Vagina (tissue), 2 donors: ENCODE measurements at places on chromosomes 13 and 19.

DNA sequence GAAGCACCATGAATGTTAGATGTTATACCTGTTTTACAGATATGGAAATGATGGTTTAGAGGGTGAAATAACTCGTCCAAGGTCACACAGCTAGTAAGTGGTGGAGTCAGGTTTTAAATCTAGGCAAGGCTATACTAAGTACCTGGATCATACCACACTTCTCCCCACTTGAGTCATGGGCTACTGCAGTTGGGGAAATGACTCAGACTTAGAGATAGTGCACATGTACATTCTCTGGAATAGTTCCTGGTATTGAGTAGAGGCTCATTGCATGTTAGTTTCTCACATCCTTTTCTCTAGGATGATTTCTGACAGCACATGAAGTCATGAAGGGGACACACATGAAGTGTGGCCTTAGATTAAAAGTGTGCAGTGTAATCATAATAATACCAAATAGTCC is 76.2 kb upstream of the TNFSF11 start:
- no peak for DNase-seq

DNA sequence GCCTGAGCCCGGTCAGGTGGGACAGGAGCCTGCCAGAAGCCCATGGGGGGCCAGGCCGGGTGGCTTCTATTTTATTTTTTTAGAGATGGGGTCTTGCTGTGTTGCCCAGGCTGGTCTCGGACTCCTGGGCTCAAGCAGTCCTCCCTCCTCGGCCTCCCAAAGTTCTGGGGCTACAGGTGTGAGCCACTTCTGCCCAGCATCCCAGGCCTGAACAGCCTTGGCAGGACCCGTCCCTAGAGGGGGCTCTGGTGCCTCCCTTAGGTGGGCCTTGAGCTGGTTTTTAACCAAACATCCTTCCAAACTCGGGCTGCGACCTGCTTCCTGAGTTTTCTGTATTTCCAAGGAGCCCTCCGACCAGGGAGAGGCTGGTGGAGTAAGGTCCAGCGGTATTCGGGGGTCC is 10.5 kb downstream of the COMP start:
- DNase-seq: no peak

DNA sequence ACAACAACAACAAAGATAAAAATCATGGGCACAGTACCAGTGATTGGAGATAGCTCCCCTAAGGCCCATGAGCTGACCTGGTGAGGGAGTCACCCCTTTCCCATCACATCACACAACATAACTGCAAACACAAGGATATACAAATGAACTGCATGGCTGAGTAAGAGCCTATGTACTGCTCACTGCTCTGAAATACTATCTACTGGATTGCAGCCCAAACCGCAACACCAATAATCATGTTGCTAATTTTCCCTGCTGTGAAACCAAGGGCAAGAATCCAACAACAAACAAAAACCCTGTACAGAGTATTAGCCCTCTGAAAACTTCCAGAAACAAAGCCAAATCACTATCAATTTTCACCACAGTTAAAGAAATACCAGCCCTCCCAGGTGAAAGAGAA is 1893.2 kb downstream of the PCDH9 start:
- DNase-seq: no peak

GRCh38 chr19:12867120-12868099 is 13.8 kb downstream of the DNASE2 start:
- no peak for DNase-seq
